ENCODE measurements at places on chromosomes 4 and X.

GRCh38 chr4:162347842-162348213 is 184.0 kb upstream of the FSTL5 start:
- no peak for DNase-seq

- no peak for DNase-seq
These were observed 8.2 kb upstream of the GPR78 start for GRCh38 chr4:8571702-8572685.

DNA sequence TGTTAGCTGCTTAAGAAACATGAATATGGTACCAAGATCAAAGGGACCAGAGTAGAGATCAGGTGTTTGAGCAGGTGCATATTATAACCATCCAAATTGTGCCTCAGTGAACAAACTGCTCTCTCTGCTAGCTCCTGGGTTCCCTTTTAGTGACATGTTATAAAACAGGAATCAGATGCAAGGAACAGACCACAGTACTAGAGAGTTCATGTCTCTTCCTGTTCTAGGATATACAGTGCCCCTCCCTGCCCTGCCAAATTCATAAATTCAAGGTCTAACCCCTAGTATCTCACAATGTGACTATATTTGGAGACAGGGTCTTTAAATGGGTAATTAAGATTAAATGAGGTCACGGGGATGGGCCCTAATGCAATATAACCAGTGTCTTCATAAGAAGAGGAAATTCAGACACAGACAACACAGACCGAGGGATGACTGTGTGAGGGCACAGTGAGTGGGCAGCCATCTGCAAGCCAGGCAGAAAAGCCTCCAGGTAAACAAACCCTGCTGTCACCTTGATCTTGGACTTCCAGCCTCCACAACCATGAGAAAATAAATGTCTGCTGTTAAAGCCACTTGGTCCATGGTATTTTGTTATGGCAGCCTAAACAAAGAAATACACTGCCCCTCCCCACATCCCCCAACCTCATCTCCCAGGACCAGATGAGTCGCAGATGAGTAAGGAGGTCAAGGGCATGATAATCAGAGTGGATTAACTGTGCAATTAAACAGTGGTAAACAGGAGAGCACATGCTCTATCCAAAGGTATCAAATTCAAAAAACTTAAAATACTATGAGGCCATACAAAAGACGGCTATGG is 82.5 kb downstream of the RBM47 start:
- no peak for DNase-seq

GRCh38 chr4:123417813-123418212 is 21.2 kb downstream of the SPRY1 start:
- no peak for DNase-seq

DNA sequence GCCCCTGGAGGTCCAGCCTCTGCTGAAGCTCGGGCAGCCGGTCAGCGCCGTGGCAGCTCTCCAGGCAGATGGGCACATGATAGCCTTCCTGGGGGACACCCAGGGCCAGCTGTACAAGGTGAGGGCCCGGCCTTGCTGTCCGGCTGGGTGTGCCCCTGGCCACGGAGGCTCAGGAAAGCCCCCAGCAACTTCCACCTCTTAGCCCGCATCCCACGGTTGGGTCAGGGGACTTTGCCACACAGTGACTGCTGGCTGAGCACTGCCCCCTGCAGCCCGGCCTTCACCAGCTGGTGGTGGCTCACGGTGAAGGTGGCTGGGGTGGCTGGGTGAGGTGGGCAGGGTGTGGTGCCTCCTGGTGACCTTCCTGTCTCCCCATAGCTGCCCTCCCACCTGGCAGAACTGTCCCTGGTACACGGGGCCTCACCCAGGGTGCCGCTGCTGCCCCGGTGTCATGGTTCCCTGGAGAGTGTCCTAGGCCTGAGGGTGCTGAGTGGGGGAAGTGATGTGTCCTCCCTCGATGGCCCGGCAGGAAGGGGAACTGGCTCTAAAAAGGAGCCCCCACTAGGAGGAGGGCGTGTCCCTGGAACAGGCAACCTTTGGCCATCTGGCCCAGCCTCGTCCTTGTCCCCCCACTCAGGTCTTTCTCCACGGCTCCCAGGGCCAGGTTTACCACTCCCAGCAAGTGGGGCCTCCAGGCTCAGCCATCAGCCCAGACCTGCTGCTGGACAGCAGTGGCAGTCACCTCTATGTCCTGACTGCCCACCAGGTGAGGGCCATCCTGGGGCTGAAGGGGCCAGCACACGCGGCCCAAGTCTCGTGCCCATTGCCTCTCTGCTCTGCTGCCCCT is 4.5 kb downstream of the PLXNB3 start:
- DNase-seq: peak; percentile 62

DNA sequence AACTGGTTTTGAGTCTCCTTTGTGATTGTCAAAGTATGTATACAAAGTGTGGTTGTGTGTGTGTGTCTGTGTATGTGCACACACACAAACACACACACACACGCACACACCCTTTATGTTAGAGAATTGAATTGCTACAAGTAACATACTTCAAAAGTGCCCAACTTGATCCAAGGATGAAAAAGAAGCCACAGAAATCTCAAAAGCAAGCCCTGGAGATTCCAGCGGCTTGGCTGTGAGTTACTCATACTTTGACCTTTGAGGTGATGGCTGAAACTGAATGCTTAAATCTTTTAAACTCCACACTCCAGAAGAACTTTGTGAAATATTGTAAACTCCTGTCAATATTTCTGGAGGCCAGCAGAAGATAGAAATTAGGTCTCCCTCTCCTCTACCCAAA is 168.4 kb upstream of the NRK start:
- no peak for DNase-seq

GRCh38 chr4:10584042-10584441 is 100.5 kb downstream of the CLNK start:
- DNase-seq: no peak

DNA sequence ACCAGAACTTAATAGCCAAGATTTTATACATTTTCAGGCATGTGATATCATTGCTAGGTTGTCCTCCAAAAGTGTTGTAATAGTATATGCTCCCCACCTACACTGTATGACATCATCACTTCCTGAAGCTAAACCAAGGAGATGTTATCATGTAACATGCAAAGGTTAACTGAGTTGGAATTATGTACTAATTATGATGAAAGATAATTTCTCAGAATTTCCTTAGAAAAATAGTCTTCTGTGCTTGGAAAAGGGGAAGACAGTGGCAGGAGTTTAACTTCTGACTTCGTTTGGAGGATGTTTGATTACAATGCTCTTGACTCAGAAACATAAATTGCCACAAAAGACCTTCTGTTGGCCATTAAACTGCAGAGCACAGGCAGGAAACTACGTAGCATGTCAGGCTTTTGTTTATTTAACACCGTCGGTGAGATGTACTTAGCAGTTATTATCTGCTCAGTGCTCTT is 83.6 kb upstream of the GUCY1A1 start:
- no peak for DNase-seq

GRCh38 chr4:111959222-111959621 is 186.0 kb upstream of the FAM241A start:
- no peak for DNase-seq

GRCh38 chrX:30973784-30974427 is 84.9 kb upstream of the TAB3 start:
- DNase-seq: no peak

DNA sequence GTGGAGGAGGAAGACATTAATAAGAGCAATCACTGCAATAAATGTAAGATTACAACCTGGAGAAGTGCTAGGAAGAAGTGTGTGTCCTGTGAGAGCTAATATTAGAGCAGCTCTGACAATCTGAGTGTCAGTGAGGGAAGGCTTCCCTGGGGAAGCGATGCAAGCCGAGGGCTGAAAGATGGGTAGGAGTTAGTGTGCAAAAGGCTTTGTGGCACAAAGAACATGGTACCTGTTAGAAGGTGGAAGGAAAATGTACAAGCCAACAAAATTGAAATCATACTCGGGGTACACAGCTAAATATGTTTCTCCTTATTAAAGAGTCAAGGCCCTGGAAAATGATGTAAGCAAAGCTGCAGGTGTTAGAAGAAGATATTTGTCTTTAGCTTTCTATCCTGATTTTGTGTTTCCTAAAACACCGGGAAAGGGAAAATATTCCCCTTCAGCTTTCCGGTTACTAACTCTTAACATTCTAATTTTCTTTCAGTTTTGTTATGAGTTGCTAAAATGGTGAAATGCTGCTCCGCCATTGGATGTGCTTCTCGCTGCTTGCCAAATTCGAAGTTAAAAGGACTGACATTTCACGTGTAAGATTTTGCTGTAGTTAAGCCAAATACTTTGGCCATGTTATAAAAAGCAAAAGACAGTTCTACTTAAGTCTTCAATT is 808 bp downstream of the THAP6 start:
- DNase-seq: no peak

- peak; percentile 41 for DNase-seq
These were observed 4.6 kb upstream of the SORCS2 start for GRCh38 chr4:7187691-7188090.

DNA sequence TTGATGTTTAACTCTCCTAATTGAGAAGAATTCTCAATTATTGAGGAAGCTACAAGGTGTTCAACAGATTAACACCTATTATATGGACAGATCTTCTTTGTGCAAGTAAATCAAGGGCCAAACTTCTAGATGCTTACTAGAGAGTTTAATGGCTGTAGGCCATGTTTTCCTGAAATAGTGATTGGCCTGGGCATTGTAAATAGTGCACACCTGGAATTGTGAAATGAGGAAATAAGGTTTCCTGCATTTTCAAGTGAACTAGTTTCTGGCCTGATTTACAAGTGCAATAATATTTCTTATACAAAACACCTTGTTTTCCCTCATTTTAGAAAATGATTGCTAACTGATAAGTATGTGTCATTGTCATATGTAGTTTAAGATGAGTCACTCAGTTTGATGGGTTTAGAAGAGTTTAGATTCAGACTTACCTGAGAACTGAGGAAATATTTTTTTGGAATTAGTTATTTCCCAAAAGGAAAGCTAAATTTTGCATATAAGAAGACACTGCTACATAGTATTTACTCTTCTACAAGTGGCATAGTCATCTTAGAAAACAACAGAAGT is 21.2 kb downstream of the AFF1 start:
- DNase-seq: no peak

DNA sequence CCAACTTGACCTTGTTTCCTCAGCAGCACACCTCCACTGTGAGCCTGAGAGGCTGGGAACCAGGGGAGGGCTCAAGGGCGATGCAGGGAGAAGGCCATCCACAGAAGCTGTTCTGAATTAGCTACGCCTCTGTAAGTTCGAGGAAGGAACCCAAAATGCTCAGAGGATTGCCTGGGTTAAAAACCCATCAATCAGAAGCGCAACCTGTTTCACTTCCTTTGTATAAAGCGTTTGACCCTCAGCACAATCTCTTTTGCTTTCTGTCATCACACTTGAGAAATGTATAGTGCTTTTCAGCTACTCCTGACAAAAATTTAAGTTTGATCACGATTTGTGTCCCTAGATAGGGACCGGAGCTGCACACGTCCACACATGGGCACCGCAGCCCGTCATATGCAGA is 48.0 kb upstream of the MAP3K15 start:
- DNase-seq: no peak

DNA sequence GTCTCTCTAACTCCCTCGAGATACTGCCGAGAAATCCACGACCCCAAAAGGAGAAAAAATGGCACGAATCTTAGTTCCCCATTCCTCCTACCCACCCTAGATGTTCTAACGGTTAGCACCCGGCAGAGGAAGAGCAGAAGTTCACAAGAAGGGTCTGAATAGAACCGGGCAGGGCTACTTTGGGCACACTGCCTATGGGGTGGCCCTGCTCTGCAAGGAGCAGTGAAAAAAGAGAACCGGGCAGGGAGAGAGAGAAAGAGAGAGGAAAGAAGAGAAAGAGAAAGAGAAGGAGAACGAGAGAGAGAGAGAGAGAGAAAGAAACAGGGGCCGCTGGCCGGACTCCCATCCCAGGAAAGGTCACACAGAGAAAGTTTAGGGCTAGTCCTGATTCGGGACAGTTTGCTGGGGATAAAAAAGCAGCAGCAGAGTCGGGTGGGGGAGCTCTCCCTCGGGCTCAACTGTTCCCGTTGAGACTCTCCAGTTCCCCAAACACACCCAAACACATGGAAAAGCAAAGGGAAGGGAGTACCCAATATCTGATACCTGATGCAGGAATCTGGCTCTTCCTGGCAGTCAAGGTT is 468 bp downstream of the GLA start:
- DNase-seq: no peak

GRCh38 chrX:71619193-71619592 is 882 bp upstream of the CXCR3 start:
- no peak for DNase-seq

DNA sequence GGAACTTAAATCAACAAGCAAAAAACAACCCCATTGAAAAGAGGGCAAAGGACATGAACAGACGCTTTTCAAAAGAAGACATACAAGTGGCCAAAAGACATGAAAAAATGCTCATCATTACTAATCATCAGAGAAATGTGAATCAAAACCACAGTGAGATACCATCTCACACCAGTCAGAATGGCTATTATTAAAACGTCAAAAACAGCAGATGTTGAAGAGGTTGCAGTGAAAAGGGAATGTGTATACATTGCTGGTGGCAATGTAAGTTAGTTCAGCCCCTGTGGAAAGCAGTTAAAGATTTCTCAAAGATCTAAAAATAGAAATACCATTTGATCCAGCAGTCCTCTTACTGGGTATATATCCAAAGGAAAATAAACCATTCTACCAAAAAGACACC is 22.6 kb downstream of the RTL9 start:
- DNase-seq: no peak

DNA sequence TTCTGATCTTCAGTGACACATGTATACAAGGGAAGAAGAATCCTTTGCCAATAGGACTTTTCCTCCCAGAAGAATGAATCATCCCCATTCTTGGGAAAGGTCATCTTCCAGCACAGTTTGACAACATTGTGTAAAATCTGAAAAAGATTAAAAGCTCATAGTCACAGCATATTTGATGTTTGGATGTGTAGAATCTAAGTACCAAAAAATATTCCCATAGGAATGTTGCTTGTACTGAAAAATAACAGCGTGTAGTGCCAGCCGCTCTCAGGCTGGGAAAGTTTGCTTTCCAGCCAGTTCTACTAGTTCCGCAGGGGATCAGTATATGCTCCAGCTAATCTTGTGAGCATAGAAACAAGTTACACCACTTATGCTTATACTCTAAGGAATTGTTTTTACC is 74.7 kb upstream of the IL13RA1 start:
- no peak for DNase-seq
